ENCODE measurements at places on chromosomes 2 and 18. TPM values are rescaled to one million over a fixed set of nuclear protein-coding genes. Genes with fewer than 3 reads are reported as not detected.

DNA sequence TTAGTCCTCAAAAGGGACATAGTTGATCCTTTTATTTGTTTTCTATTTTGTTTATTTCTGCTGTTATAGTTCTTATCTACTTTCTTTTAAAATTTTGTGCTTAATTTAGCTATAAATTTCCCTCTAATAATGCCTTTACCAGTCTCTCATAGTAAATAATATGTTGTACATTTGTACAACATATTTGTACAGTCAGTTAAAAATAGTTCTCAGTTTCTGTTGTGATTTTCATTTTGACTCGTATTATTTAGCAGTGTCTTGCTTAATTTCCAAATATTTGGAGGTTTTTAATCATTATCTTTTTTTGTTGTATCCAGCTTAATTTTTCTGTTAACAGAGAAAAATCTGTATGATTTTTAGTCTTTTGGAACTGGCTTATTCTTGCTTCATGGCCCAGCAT is 443.6 kb upstream of the TRIB2 start:
- H3K27ac ChIP-seq, result no peak overlapping the region
- H3K4me1 ChIP-seq, result no peaks in the 10 kb centered on the region
- no peaks in the 10 kb centered on the region for H3K27me3 ChIP-seq
- no peak for DNase-seq

DNA sequence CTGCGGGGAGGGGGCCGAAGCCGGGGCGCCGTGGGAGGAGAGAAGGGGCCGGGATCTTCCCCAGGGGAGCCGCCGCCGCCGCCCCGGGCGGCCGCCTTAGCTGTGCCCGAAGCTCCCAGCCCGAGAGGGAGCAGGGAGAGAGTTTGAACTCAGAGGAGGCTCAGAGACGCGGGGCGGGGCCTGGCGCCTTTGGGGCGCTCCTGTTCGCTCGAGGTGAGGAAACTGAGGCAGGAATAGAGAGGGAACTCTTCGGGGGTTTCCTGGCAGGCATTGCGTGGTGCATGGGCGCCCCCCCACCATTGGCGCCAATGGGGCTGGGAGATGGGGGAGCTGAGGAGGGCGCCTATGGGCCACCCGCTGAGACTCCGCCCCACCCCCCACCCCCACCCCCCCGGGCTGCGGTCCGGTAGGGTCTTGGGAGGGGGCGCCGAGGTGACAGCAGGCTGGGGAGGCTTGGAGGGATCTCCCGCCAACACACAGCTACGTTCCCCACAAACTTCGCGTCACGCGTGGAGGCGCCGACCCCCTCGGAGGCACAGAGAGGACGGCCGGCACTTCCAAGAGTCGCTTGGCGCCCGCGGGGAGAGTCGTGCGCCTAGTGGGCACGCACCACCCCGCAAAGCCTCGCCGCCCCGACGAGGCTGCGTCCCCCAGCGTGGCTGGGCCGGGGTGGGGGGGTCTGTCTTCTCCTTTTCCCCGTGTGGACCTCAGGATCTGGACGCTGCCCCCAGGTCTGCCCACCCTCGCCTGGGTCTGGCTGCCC is 680 bp downstream of the CTDSP1 start:
- peak overlapping the region; percentile 99 for H3K4me3 ChIP-seq
- H3K4me1 ChIP-seq, result peaks cover 61% of the 10 kb centered on the region

- H3K4me1 ChIP-seq, result peaks cover 15% of the 10 kb centered on the region
- no peaks in the 10 kb centered on the region for H3K36me3 ChIP-seq
- DNase-seq, result no peak
- no peak overlapping the region for H3K27ac ChIP-seq
- no peak overlapping the region for H3K4me3 ChIP-seq
Measured at GRCh38 chr2:160253440-160254188, 53.5 kb upstream of the ITGB6 start.

GRCh38 chr2:10601866-10602566 is 87.8 kb downstream of the NOL10 start:
- no peak overlapping the region for H3K4me3 ChIP-seq
- H3K36me3 ChIP-seq, result peaks cover 63% of the 10 kb centered on the region
- H3K4me1 ChIP-seq, result no peaks in the 10 kb centered on the region
- no peaks in the 10 kb centered on the region for H3K27me3 ChIP-seq
- no peak for DNase-seq

- no peak for DNase-seq
- no peaks in the 10 kb centered on the region for H3K4me1 ChIP-seq
- H3K27me3 ChIP-seq, result no peaks in the 10 kb centered on the region
- peaks cover 55% of the 10 kb centered on the region for H3K36me3 ChIP-seq
Measured at GRCh38 chr2:43937269-43937820, 58.4 kb downstream of the LRPPRC start.

Gene SNRPD1
- 29.3 TPM for total RNA-seq

Gene MOGAT1
- total RNA-seq, result 3.2 TPM

Gene CABLES1
- 44.2 TPM for total RNA-seq

Gene MCEE
- total RNA-seq, result 22.2 TPM

Gene GKN2
- 53.3 TPM for total RNA-seq

Gene TRABD2A
- total RNA-seq, result 5.4 TPM

All from lower lobe of right lung (tissue), 2 donors.